AG04450 (cell line): ENCODE measurements at places on chromosomes 3 and 15. TPM values are rescaled to one million over a fixed set of nuclear protein-coding genes. Genes with fewer than 3 reads are reported as not detected.

Gene ADAMTS17
- 0.05 and 0.06 TPM in 2 replicates for polyA plus RNA-seq

Gene ANKRD28
- polyA plus RNA-seq, result 114 and 134 TPM in 2 replicates

Gene MYL3
- not detected in 2 replicates for polyA plus RNA-seq

Gene DUSP7
- 17.8 and 19.9 TPM in 2 replicates for polyA plus RNA-seq

Gene KBTBD12
- polyA plus RNA-seq, result not detected in 2 replicates

Gene KIAA1143
- 14.0 and 19.6 TPM in 2 replicates for polyA plus RNA-seq

Gene THRB
- 0.02 TPM in 1 of 2 replicates, not detected in the other for polyA plus RNA-seq

Gene TUSC2
- 25.3 and 28.1 TPM in 2 replicates for polyA plus RNA-seq

Gene VPS8
- 33.4 and 40.6 TPM in 2 replicates for polyA plus RNA-seq

Gene DUOXA2
- not detected in 2 replicates for polyA plus RNA-seq

Gene APPL1
- 16.9 and 23.5 TPM in 2 replicates for polyA plus RNA-seq

Gene BOC
- polyA plus RNA-seq, result 11.2 and 13.4 TPM in 2 replicates

Gene SLC2A2
- not detected in 2 replicates for polyA plus RNA-seq

Gene CASR
- not detected in 2 replicates for polyA plus RNA-seq

Gene IL20RB
- polyA plus RNA-seq, result 2.1 and 2.5 TPM in 2 replicates

Gene COMMD2
- 43.5 and 56.0 TPM in 2 replicates for polyA plus RNA-seq

Gene GLT8D1
- 127 and 147 TPM in 2 replicates for polyA plus RNA-seq

Gene DLL4
- polyA plus RNA-seq, result 1.5 and 2.6 TPM in 2 replicates

Gene FBXW12
- not detected in 2 replicates for polyA plus RNA-seq

Gene DIPK2A
- 8.9 and 13.1 TPM in 2 replicates for polyA plus RNA-seq

Gene WNT7A
- not detected in 2 replicates for polyA plus RNA-seq

Gene C3orf38
- 18.0 and 22.6 TPM in 2 replicates for polyA plus RNA-seq
